EH (cell line): ENCODE measurements at places on chromosomes 5 and 9.

GRCh38 chr5:56251918-56252553 is 18.9 kb upstream of the ANKRD55 start:
- DNase-seq: no peak

GRCh38 chr5:176784218-176785165 is 25.9 kb upstream of the UNC5A start:
- peak; percentile 76 for DNase-seq

DNA sequence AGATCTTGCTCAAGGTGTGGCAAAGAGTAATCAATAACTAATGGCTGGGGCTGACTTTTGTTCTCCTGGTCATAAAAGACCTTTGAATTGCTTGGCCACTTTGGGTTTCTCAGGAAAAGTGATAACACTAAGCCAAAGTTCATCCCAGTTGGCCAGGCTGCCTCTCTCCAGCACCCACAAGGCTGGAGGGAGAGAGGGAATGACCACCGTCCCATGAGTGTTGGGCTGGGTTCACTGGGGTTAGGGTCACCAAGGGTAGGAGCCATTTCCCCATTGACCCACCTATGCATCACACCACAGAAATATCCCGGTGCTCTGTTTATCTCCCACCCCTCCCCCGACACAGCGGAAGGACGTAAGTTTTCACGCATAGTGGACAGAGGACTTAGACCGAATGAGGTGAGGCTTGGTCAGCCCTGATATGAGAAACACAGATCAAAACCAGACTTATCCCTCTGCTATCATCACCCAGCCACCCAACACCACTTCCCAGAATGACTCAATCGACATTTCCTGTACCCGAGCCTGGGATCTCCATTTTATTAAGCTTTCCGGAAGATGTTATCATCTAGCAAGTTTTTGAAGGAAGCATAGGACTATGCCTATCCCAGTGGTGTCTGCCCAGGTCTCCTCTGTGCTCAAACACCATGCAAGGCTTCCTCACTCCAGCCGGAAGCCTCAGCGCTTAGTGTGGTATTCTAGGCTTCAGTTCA is 27.0 kb upstream of the PPARGC1B start:
- no peak for DNase-seq

DNA sequence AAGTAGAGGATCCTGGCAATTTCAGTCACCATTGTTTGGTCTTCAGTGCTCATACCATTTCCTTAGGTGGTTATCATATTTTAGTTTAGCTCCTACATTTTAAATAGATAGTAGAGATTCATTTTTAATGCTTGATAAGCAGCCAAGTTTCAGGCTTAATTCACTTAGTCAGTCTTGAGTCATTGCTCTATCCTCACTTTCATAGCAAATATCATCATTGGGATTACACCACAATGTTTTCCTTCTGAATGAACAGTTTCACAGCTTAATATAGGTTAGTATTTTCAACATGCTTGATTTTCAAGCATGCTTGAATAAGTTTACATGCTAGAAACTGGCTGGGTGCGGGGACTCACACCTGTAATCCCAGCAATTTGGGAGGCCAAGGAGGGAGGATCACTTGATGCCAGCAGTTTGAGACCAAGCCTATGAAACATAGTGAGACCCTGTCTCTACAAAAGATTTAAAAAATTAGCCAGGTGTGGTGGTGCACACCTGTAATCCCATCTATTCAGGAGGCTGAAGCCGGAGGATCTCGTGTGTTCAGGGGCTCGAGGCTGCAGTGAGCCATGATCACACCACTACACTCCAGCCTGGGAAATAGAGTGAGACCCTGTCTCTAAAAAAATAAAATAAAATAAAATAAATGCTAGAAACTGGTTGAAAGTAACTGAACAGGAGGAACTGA is 339.9 kb downstream of the ADGRV1 start:
- no peak for DNase-seq

- no peak for DNase-seq
Observed at GRCh38 chr5:157217289-157218024, 36.8 kb downstream of the ITK start.
